ENCODE measurements at places on chromosomes 4 and X. TPM values are rescaled to one million over a fixed set of nuclear protein-coding genes. Genes with fewer than 3 reads are reported as not detected.

DNA sequence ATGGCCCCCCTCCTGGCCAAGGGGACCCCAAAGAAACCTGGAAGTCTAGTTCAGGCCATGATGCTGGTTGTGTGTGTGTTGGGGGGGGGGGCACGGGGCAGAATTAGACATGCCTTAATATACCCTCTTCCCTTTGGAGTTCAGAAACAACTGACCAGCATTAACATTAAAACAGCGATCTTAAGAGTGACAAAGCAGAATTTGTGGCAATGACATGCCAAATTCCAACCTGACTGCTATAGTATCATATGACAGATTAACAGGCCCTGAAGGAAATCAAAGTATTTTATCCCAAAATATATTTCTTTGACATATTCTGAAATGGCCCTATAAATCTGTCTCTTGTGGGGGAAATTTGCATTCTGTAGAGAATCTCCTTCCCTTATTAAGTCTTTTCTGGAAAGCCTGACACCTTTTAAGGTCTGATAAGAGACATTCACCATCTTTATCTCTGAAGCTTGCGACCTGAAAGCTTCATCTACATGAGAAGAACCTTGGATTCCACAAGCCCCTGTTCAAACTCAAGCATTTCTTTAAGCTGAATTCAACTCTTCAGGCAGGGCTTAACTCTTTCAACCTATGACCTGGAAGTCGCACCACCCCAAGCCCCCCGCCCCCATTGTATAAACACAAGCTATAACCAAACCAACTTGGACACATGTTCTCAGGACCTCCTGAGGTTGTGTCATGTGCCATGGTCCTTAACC is 40.2 kb downstream of the ABCB7 start:
- no peak for DNase-seq

DNA sequence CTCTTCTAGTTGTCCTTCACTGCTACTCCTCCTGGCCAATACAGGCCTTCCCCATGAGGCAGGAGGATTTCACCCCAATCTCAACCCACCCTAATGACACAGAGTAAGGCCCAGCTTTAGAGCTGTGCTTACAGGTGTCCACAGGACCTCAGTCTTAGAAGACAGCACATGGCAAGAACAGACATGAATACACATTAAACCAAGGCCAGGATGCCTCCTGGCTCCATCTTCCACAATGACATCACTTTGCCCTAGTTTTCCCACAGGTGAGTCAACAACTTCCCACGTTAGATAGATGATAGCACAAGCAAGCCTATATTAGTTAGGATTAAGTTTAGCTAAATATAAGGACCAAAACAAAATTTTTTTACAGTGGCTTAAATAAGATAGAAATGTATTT is 63.8 kb upstream of the NOCT start:
- DNase-seq = no peak

DNA sequence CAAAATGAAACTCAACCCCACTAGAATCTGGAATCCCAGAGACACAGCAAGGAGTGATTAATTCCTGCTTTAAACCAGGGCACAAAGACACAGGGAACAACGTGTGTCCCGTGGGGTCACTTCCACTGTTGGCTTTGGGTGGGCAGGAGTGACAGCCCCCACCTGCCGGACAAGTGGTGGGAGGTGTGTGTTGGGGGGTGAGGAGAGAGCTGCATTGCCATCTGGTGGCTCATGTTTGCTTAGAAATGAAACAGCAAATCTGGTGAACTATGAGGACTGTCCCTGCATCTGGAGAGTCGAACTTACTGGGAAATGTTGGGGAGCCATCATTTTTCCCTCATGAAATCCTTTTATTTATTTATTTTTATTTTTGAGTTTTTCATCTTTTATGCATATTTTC is 75.9 kb upstream of the AFAP1 start:
- DNase-seq = no peak

GRCh38 chrX:12711435-12712040 is 79.7 kb upstream of the PRPS2 start:
- DNase-seq = no peak

- DNase-seq = no peak
These were observed 4.3 kb upstream of the NAA15 start for GRCh38 chr4:139297001-139297410.

DNA sequence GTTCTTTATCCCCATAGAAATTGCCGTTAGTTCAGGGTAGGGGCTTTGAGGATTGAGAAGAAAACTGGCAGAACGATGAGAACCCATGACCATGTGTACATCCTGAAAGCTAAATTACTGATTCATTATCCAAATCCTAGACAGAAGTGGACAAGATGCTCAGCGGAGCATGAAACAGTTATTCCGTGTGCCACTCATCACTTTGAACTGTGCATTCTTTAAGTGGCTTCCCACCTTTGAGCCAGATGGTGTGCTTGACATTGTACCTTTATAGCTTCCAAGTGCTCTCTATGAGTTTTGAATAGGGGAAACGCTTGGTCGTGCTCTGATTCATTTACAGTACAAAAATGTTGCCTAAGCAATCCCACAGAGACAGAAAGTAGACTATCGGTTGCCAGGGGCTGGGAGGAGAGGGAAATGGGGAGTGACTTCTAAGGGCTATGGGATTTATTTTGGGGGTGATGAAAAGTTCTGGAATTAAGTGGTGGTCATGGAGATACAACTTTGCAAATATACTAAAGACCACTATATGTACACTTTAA is 100.0 kb downstream of the DOCK11 start:
- DNase-seq = no peak

- DNase-seq = no peak
These were observed 70.2 kb upstream of the BCOR start for GRCh38 chrX:40167850-40168479.

Gene MAGEA8
- total RNA-seq = not detected

- DNase-seq = no peak
These were observed 646 bp downstream of the ABCB7 start for GRCh38 chrX:75155447-75155826.

DNA sequence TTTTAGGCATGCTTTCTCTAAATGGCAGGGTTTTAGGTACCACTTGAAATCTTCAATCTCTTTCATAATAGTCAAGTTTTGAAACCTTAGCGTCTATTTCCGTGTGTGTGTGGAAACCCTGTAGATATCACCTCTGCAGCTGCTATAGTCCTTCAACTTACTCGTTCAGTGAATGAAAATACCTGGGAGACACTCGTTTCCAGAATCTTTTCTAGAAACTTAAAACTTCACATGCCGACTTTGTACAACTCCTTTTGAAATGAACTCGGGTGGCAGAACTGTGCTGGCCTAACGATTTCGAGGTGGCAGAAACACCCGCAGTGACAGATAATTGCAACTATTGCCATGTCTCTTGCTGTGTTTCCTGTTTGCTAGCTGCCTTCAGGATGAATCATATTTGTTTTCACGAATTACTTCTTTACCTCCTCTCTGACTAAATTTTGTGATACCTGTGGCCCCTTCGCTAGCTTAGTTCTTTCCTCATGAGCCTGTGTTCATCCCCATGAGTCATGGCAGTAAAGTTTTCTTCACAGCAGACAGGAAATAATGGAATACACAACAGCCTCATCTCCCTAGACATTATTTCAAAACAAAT is 104.7 kb upstream of the SMIM10 start:
- no peak for DNase-seq

- no peak for DNase-seq
These were observed 10.6 kb upstream of the CCNG2 start for GRCh38 chr4:77146186-77147078.

Gene PASD1
- not detected for total RNA-seq

Gene CCDC120
- 1.6 TPM for total RNA-seq

DNA sequence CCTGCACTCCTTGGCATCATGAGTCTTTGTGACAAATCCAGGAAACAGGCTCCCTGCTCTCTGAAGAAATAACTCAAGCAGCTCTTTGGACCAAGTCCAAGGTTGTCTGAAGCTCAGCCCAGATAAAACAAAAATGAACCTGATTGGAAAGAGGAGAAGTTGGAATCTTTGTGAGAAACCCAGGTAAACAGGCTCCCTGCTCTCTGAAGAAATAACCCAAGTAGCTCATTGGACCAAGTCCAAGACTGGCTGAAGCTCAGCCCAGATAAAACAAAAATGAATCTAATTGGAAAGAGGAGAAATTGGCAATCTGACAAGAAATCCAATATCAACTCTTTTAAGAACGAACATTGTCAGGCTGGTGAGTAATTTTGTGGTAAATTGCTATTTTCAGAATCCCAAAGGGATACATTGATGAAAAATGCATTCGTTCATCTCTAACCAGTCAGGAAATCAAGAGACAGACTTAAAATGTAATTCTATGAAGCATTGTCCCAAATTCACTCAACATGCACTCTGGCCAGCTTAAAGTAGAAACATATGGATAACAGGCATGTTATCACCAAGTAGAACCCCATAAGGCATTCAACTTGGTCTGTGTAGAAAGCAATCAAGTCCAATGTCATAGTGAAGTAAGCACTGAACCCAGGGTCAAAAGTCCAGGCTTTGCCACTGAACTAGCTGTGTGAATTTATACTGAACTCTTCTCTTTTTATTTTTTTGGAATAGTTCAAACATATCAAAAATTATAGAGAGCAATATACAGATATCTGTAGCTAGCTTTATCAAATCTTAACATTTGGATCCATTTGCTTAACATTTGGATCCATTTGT is 16.8 kb upstream of the NFXL1 start:
- no peak for DNase-seq
